ENCODE measurements at places on chromosomes 16 and 17.
A peak's percentile ranks its signal among the peaks of the same experiment; 100 is the strongest.

GRCh38 chr16:7731141-7731540, 398.5 kb downstream of the RBFOX1 start:
- DNase-seq, result no peak

GRCh38 chr16:69663846-69664245, 62.5 kb downstream of the NQO1 start:
- no peak for DNase-seq

- DNase-seq, result no peak
These were observed 74.5 kb downstream of the ERCC4 start for GRCh38 chr16:13994239-13995106.

- no peak for DNase-seq
These were observed 44.3 kb downstream of the FZD2 start for GRCh38 chr17:44601539-44601938.

GRCh38 chr17:7177191-7177953, 1.8 kb downstream of the ASGR1 start:
- peak; percentile 62 for DNase-seq

DNA sequence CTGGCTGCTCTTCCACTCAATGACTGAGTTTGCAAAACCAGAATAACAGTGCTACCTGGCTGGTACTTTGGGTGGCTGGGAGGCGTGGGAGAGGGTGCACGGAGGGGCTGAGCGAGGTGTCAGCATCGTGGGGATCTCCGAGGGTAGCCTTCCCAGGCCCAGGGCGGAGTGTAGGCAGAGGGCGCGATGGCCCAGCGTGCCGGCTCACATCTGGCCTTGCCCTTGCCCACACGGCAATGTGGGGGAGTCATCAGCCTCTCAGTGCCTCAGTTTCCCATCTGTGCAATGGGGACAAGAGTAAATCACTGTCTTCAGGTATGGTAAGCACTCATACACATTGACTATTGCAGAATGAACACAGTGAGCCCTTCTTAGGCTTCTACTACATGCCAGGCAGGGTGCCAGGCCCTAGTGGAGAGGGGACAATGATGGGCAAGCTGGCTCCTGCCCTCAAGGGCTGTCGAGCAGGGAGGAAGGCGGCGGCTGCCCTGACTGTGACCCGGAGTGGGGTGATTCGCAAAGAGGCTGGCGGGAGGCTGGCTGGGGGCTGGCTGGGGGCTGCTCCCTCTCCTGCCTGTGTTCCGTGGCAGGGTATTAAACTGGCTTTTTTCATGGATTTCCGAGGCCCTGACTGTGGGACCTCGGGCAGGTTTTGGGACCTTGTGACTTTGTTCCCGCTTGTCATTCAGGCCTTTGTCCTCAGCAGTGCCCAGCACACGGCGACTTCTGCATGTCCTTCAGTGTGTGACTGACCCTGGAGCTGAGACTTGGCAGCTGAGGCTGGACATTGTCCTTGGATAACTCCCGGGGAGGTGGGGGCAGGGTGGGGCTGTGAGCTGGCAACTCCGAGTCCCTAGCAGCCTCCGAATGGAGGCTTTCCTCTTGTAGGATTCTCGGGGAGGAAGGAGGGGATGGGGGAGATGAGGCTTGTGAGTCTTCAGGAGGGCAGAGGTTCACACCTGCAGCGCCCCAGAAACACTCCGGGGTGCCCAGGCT, 243.1 kb downstream of the SEC14L1 start:
- DNase-seq, result no peak

- DNase-seq, result no peak
These were observed 6.1 kb downstream of the DRG2 start for GRCh38 chr17:18093616-18094408.

- no peak for DNase-seq
These were observed 1.9 kb upstream of the CAPN15 start for GRCh38 chr16:525520-526180.

- no peak for DNase-seq
These were observed 41.6 kb downstream of the B9D1 start for GRCh38 chr17:19320876-19321275.

- no peak for DNase-seq
These were observed 259.6 kb downstream of the TMEM114 start for GRCh38 chr16:8330761-8331160.

GRCh38 chr16:54585094-54585997, 298.8 kb upstream of the IRX3 start:
- no peak for DNase-seq

- DNase-seq, result no peak
These were observed 42.4 kb upstream of the ZFP90 start for GRCh38 chr16:68496689-68497088.

GRCh38 chr17:50256826-50257618, 17.2 kb upstream of the TMEM92 start:
- no peak for DNase-seq

- no peak for DNase-seq
These were observed 166.5 kb downstream of the AXIN2 start for GRCh38 chr17:65394811-65395472.

- no peak for DNase-seq
These were observed 550.8 kb upstream of the CDH5 start for GRCh38 chr16:65815707-65816106.

DNA sequence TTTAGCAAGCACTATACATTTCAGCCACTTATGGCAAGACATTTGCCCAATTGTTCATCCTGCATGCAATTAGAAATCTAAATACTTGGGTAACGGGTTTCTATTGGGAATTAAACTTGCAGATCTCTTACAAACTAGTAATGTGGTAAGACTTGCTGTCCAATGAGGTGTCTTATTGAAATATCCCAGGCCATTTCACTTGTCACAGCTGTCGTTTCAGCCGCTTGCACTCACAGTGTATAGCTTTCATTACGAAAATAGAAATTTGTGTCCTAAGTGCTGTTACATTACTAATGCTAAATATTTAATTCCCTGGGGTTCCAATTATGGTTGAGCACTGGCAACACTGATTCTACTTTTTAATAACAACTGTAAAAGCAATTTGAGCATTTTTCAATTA, 40.3 kb upstream of the IRX5 start:
- DNase-seq, result no peak

DNA sequence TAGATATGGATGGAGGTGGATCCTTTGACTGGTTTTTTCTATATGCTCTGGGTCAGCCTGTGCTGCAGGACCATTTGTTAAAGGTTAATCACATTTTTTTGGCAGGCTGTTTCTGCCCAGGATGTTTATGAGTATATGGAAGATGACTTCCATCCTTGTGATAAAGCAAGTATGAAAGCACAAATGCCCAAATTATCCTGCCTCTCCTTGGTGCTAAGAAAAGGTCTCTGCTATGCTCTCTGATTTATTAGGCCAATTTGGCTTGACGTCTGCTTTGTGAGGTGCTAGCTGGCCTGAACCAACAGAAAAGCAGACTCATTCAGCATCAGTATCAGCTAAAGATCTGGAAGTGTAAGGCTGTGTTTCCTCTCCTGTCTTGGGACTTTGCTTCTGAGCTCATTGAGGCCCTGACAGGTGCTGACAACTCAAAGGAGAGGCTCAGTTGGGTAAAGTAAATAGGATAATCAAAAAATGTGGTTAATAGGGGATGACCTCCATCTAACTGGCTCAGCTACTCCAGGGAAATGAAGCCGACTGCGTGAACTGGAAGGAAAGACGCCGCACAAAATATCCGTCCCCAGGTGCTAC, 15.2 kb downstream of the ANKRD40 start:
- no peak for DNase-seq

- DNase-seq, result no peak
These were observed 2.0 kb downstream of the TRPV2 start for GRCh38 chr17:16417399-16417798.

DNA sequence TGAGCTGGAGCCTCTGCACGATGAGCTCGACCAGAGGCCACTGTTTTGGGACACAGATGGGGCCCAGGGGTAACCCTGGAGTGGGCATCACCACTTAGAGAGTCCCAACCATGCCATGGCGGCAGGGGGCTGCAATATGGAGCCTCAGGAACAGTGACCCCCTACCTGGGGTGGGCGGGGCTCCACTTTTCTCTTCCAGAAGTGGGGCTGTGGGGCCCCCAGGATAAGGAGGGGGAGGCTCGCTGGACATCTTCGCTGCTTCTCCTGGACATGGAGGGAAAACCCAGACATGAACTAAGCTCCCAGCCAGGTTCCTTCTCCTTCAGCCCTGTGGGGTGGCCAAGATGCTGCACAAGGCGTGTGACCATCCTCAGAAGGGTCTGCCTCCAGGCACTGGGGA, 24.7 kb downstream of the CDIP1 start:
- no peak for DNase-seq

DNA sequence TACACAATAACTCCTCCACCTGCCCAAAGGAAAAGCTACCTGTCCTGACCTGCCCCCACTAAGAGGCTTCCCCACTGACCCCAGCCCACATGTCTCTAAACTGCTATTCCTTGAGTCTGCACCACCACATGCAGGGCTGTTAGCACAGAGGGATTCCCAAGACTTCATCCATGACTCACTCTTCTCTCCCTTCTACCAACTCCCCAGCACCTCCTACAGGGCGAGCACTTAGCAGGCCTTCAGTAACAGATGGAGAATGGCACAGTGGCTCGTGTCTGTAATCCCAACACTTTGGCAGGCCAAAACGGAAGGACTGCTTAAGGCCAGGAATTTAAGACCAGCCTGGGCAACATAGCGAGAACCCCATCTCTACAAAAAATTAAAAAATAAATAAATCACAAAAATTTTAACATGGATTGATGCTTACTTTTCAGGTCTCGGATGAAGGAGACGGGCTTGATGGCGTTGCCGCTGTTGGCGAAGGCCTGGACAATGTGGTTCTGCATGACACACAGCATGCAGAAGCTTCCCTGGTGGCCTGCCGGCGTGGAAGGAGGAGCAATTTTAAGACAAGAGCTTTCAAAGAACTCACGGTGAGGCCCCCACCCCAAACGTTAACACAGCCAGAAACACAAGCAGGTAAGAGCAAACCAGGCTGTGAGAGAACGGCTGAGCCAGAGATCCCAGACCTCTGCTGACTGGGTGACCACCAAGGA, 12.0 kb downstream of the USP36 start:
- DNase-seq, result no peak

DNA sequence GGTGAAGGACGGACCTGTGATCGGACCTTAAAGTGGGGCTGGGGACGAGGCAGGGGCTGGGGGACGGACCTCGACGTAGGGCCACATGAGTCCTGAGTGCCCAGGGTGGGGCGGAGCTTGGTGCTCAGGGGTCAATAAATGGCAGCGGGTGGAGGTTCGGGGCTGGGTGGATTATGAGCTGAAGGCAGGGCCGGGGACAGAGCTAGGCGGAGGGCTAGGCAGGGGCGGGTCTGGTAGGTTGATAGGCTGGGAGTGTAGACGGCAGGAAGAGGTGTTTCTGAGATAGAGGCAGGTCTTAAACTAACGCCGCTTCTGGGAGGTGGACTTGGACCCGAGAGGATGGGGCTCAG, 733 bp downstream of the CHRNB1 start:
- no peak for DNase-seq

GRCh38 chr16:84800158-84800978, 19.4 kb upstream of the CRISPLD2 start:
- no peak for DNase-seq

DNA sequence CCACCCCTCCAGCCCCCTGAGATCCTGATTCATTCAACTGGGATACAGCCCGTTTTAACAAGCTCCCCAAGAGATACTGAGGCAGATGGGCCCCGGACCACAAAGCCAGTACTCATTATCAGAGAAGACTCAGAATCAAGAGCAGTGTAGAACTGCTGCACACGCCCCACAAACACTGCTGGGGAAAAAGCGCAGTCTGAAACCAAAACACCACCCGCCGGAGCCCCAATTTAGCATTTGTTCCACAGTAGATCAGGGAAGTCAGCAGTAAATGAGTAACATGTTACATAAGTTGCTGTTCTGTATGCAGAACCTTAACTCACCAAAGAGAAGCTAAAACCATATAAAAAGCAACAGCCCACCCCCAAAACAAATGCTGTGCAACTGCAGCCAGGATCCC, 123.6 kb downstream of the CDYL2 start:
- DNase-seq, result no peak

- no peak for DNase-seq
These were observed 52.6 kb downstream of the RBFOX3 start for GRCh38 chr17:79558091-79558900.

GRCh38 chr16:51697454-51697853, 546.4 kb upstream of the SALL1 start:
- no peak for DNase-seq

GRCh38 chr17:79464318-79465010, 146.4 kb downstream of the RBFOX3 start:
- no peak for DNase-seq

GRCh38 chr16:84471316-84471715, 33.1 kb downstream of the MEAK7 start:
- no peak for DNase-seq

Data from memory B cell (primary cell).